ENCODE measurements at places on chromosomes 4 and X.
A peak's percentile ranks its signal among the peaks of the same experiment; 100 is the strongest.

DNA sequence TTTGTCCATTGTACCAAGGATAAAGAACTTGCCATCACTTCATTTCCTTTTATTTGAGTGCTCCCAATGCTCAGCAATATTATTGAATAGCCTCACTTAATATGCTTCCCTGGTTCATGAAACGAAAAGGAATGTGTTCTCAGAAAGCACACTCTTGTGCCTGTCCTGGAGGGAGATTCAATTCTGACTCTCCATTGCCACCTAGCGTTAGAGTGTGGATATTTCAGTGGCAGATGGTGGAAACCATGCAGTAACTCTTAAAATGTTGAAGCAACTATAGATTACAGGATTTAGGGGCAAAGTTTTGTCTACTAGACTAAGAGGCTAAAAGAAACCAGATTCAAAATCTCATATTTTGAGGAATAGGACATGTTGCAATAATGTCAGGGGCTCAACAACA is 36.0 kb downstream of the GAB3 start:
- DNase-seq: peak; percentile 66

DNA sequence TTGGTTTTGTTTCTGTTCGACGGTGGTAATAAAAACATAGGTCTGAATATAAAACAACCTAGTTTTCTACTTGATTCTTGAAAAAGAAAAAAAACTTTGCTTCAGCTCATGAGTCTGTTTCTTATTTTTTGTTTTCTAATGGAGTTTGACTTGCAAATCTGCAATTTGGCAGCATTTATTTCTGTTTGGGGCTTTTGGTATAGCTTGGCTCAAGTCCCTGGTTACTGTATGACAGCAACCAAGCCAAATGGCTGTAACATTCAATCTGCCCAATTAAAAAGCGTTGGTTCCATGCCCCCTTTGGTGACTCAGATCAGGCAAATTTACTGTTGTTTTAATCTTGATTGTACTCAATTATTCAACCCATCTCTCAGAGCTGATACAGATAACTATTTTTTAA is 263.4 kb downstream of the GRIA3 start:
- DNase-seq: peak; percentile 29

DNA sequence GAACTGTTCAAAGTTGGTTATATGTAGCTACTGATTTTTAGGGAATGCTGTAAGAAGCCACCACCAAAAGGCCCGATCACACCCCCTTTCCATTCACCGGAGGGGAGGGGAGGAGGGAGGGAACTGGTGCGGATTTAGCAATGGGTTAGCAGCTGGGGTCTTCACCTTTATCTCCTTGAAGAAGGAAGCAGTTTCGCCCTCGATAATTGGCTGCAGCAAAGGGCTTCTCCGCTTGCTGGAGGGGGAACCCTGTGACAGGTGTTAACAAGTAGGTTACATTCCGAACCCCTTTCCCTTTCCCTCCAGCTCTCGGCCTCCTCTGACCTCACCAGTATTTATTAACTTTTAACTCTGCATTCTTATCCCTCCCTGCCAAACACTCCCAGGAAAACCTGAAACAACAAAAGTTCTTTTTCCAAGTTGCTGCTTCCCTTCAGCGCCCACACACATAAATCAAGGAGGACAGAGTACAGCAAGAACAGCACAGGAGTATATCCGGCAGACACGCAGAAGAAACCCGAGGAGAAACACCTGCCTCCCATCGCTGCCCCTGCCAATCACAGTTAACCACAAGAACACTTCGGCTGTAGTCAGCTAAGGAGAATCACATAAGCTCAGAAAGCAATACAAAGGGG is 39.8 kb upstream of the NAP1L5 start:
- DNase-seq: no peak

- no peak for DNase-seq
These were observed 142.4 kb downstream of the TMEM164 start for GRCh38 chrX:110145311-110145710.

- no peak for DNase-seq
These were observed 30.5 kb downstream of the PLAC8 start for GRCh38 chr4:83083925-83084475.

- DNase-seq: peak; percentile 10
These were observed 19.9 kb upstream of the MXD4 start for GRCh38 chr4:2281575-2282343.

GRCh38 chrX:136745215-136746173 is 35.2 kb downstream of the ARHGEF6 start:
- DNase-seq: no peak

- no peak for DNase-seq
These were observed 11.5 kb downstream of the HAND2 start for GRCh38 chr4:173518425-173519102.

DNA sequence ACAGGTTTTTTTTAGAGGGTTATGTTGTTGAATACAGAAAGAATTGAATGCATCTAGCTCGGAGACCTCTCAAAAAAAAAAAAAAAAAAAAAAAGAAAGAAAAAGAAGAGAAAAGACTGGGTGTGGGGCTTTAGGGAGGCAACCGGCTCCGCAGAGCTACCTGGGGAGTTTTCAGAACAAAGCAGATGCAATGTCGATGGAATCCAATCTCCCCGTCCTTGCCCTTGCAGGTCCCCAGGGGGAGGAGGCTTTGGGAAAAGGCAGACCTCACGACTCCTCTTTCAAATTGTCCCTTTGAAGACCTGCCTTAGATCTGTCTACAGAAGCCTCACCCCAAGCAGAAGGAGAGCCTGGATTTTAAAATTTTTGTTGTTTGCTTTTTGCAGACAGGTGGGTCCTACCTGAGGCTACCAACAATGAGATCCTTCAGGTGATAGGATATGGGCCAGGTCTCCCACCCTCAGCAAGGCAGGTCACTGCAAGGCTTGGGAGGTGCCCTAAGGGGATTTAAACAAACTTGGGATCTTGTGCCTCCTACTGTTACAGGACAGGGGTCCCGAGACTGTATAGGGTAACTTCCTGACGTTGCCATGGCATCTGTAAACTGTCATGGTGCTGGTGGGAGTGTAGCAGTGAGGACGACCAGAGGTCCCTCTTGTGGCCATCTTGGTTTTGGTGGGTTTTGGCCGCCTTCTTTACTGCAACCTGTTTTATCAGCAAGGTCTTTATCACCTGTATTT is 75.2 kb upstream of the PRKX start:
- no peak for DNase-seq
